ENCODE measurements at places on chromosomes 7 and 10.

- no peak for DNase-seq
Measured at GRCh38 chr10:49009199-49009979, 69.7 kb upstream of the LRRC18 start.

- no peak for DNase-seq
Measured at GRCh38 chr7:28847681-28848080, 110.4 kb downstream of the TRIL start.

DNA sequence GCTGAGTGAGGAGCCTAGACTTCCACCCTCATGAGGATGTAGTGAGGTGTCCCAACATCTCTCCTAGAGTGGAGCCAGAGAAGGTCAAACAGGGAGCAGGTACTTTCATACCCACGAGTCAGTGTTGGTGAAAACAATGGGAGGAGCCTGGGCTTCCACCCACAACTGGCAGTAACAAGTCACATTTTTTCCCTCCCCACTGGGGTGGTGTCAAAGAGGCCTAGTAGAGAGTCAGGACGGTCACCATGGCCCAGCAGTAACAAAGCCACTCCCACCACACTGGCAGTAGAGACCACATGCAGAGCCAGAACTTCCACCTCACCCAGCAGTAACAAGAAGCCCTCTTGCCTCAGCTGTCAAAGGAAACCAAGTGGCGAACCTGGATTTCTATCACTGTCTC lies 280.2 kb upstream of the IMMP2L start:
- DNase-seq = no peak

DNA sequence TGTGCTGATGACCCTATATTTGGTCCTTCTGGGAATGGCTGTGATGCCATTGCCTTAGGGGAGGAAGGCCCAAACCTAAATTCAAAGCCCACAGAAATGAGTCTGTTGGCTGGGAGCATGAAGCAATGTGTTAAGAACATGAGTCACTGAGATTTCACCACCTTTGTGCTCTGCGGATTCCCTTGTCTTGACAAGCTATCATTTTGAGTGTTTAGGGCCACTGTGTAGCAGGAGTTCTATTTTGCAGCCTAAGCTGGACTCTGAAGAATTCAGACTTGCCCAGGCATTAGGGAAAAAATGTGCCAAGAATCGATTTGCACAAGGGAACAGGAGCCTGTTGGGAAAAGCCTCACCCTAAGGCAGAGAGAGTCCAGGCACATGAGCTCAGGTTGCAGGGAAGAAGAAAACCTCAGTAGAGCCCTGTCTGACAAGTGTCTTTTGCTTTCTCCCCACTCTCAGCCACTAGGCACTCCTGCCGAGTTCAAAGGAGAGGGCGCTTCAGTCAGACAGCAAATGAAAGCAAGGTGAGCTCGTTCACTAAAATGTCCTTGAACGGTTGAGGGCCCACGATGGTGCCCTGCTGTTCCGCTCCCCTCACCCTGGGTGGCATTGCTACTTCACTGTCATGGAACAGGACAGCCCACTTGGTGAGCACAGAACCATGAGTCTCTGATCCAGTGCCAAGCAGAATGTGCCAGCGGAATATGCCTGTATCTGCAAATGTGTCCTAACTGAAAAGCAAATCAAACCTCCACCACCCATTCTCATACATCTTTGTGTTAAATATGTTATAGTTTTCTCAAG lies 93.6 kb downstream of the PRLHR start:
- DNase-seq = no peak

DNA sequence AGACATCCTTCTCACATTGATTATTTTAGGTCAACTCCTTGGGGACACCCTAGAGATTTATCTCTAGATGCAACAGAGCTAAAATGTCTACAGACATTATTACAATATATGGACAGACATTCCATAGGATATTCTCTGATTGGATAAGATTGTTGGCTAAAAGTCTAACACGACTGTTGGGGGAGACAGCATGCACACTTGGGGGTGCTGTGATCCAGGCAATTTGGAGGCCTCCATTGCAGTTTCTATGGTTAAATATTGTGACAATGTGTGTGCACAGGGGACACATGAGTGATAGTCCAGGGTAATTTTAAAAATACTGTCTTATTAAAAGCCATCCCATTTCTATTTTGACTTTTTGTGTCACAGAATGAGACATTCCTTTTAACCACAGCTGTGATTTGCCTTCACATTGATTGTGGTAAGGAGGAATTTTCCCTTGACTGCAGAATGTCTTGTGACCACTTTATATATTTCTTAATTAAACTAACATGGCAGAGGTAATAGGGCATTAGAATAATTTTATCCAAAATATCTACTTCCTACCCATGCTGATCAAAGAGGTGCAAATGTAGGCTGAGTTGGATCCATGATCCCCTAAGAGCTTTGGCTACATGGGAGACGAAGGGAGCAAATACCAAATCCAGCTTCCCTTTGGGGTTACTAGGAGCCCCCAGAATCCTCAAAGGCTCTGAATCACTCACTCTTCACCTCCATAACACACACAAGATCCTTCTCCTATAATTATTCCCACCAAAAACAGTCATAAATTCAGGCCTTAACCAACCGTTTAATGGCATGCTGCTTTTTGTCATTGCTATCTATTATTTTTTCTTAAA lies 7.3 kb downstream of the TFPI2 start:
- no peak for DNase-seq

Measured in cerebellar nuclear complex (tissue), 1 donor.